ENCODE measurements at places on chromosomes 6 and 20.

GRCh38 chr20:59718751-59719150 lies 114.4 kb downstream of the PHACTR3 start:
- DNase-seq, result no peak

GRCh38 chr20:18011482-18011881 lies 42.7 kb downstream of the MGME1 start:
- DNase-seq, result no peak

- no peak for DNase-seq
Observed at GRCh38 chr20:37893566-37894241, 9.2 kb upstream of the VSTM2L start.

- DNase-seq, result no peak
Observed at GRCh38 chr6:94133106-94133505, 713.7 kb upstream of the EPHA7 start.

DNA sequence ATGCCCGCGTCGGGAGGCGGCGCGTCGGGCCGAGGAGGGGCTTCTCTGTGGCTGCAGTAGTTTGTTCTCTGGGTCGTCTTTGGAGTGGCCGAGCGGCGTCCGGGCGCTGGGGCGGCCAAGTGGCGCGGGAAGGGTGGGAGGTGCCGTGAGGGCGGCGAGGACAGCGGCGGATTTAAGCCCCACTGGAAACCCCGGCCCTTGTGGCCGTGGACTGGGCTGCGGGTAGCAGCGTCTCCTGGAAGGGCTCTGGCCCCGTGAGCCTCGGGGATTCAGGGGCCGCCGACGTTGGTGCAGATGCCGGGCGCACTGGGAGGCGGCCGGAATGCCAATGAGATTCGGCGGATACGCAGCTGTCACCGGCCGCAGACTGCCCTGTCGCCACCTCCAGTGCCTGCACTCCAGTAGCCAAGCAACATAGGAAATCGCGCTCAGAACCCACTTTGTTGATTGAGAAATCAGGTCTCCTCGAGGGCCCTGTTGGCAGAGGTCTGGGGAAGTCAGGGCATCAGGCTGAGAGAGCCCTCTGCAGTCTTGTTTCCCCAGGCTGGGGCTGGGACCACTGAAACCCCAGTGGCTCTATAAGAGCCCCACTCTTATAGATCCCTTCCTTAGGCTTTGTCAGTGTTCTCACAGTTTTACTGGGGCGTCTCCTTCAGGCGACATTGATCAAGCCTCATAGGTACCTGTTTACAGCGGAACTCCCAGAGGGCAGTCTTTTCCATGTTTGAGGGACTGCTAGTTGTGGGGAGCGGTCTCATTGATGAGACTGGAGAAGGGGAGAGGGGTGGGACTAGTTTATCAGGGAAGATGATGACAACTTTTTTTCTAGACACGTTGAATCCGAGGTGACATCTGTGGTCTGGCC lies 642 bp downstream of the GZF1 start:
- DNase-seq, result no peak

DNA sequence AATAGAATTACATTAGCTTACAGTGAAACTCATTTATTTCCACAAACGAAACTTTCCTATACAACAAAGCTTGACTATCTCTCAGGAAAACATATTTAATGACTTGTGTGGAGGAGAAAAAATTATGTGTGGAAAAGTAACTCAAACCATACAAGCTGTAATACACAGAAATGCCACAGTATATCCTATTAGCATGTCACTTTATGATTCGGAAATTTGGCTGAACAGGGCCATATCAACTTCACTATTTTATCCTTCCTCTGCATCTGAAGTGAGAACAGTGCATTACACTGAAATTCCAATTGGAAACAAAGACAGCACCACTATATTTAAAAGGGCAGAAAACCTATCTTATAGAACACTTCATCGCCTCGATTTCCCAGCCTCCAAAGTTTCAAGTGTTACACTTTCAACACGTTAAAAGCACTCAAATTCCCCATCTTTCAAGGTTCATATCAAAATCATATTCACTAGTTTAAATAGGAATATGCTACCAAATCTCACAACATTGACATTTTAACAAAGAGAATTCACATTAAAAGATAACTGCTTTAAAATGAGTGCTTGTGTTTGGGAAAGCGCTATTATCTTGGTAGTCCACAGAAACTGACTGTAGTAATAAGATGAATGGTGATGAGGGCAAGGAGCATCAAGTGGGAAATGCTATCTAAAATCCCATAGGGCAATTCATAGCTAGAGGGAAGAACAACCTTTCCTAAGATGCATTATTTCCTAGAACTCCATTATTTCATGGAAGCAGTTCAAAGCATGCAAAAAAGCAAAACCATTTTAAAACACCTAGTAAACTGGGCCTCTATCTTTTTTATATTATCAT lies 1.8 kb downstream of the REV3L start:
- DNase-seq, result no peak

- DNase-seq, result no peak
Observed at GRCh38 chr6:11221623-11222384, 10.7 kb downstream of the NEDD9 start.

DNA sequence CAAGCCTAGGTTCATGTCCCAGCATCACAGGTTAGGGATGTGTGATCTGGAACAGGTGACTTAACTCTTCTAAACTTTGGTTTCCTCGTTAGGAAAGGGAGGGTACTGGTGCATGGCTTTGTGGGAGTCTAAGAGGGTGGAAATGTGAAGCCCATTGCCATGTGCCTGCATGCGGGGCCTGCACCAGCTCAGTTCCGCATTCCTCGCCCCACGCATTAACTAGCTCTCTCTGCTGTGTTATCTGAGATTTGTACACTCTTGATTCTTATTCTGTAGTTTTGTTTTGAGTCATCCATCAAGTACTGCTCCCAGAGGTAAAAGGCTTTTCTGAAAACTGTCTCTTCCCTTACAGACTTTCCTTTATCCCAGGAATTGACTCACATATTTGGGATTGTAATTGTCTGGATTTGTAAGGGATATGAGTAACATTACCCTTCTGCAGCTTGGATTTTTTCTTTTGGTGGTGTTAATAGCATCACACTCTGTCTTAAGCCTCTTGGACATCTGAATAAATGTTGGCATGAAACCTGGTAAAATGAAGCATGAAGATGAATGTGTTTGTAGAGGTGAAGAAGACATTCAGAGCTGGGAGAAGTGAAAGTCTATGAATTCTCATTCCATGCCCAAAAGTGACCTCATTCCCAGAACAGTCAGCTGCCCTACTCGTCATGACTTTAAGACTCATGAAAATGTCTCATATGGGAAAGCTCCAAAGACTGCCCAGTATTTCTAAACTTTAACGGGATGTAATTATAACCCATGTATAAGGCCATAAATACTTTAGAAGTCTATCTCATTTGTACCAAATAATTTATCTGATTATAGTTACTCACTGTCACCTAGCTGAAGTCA lies 357.3 kb downstream of the FOXA2 start:
- no peak for DNase-seq

DNA sequence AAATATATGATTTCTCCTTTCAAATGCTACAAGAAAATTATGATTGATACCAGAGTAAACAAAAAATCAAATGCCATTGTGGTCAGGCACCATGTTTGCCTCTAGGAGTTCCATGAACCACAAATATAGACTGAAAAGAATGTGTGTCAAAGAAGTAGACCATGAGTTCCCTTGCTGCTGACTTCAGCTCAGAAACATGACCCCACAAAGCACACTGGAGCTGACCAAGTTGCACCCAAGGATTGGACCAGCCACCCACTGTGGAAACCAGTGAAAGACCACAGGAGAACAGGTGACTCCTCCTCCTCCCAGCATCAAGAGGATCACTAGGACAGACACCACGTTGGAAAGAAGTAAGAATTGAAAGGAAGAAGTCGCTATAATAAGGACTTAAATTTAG lies 90.8 kb upstream of the TENT5A start:
- DNase-seq, result no peak

DNA sequence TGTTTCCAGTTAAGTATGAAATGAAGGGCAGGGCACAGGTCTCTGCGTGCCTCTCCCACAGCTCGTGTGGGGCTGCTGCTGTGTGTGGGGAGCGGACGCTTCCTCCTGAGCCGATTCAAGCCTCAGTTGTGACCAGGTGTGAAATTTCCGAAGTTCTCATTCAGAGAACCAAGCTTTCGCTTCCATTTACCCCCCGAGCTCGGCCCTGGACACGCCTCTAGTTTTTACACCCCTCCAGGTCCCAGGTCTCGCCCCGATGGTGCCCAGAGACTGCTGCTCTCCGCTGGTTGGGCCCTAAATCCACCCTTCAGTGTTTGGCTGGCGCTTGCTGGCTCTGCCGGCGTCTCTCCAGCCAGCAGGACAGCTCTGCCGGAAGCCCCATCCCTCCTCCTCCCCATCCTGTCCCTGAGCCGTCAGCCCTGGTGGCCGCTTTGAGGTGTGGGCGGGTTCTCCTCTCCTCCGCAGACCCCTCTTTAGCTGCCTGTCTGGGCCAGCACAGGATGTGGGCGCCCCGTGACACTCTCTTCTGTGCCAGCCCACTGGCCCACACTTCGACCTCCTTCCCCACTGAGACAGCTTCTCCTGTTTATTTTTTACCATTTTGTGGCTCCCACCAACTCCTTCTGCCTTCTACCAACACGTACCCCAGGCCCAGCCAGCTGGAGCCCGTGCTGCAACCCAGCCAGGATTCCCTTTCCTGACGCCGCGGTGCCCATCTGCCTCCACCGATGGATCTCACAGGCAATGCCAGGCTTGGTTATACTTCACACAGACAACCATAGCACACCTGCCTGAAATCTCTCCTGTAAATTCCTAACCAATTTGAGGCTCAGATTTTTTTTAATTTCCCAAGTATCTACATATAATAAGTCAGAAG lies 142.8 kb downstream of the DLL1 start:
- DNase-seq, result peak; percentile 9

DNA sequence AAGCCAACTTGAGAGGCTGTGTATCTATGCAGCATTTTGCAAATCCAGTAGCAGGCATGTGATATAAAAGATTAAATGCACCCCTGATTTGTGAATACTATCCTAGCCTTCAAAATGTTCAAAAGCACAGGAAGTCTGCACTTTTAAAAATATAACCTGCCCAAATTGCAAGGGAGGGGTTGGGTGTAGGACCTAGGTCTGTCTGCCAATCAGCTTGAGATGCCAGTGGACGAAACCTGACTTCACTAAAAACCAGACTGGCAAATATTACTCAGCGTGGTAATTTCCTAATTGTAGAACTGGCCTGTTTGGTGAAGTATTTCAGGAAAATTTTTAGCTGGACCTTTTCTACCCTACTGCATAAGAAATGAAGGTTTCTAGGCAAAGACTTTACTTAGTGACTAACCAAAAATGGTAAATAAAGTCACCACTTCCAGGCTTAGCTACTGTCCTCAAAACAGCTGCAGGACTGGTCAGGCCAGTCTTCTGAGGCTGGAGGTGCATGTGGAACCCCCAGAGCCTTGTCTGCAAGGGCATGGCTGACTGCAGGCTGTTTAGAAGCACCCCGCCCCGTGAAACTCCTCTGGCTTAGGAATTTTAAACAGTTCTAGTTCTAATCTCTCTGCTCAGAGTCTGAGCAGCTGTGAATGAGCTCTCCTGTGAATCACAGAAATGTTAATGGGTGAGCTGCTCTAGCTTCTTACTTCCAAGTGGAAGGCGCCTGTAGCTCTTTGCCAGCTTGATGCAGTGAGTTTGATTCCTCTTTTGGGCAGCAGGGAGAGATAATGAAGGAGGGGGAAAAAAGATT lies 104.4 kb upstream of the ESR1 start:
- no peak for DNase-seq

DNA sequence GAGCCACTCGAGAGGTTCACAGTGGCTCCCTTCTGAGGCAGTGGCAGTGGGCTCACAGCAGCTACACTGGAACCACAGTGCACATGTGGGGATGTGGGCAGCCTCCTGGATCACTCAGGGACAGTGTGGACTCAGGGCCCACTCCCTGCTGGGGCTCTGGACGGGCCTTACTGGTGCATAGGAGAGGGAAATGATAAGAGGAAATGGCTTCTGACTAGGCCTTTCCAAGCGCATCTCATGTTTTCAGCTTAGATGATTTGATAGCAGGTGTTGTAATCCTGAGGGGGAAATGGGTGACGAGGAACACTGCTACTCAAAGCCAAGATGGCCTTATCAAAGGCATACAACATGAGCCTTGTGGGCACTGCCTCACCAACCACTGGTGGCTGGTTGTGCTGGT lies 44.0 kb downstream of the PANK2 start:
- DNase-seq, result no peak

DNA sequence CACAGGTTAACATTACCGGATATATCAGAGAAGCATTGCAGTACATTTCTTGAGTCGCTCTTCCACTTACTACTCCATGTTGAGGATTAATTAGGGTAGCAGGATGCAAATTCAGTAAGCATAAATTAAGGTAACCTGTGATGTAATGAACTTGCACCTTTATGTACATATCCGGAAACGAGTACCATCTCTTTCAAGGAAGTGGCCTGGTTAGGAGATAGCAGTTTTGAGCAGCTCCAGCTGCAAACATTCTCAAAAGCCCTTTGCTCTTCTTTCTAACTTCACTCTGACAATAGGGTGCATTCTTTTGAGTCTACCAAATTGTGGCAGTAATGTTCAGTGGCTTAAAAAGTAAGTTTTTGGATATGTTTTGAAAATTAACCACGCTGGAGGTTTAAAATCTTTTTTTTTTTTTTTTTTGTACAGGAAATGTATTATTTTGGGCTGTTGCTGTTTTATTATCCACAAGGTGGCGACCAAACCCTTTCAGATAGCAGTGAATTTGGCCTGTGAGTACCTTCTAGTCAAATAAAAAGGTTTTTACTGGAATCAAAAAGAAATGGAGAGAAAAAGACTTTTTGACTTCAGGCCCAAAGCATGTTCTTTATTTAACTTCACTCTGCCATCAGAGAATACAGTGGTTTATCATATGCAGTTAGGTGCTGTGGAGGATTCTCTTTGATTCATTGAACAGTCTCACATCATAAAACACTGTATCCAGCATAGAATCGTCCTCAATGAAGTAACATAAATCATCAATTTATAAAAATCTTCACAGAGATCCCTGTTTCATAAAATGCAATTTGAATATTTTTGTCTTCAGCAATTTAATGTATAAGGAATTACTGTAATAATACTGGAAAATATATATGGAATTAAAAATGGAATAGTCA lies 8.9 kb downstream of the FAM217B start:
- DNase-seq, result peak; percentile 12

DNA sequence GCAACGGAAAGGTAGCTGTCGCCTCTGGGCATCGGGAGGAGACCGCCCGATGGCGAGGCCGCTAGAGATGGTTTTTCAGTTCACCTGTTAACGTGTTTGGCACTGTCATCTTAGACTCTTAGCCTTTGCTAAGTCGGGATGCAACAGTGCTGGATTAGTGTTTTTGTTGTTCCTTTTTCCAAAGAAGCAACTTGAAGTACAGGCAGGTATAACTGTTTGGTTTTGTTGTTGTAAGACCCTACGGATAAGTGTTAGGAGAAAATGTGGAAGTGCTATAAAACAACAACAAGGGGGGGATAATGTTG lies 723 bp downstream of the MANEA start:
- DNase-seq, result no peak
